GM23338 (cell line): ENCODE measurements at places on chromosomes 3 and 15. TPM values are rescaled to one million over a fixed set of nuclear protein-coding genes. Genes with fewer than 3 reads are reported as not detected.

DNA sequence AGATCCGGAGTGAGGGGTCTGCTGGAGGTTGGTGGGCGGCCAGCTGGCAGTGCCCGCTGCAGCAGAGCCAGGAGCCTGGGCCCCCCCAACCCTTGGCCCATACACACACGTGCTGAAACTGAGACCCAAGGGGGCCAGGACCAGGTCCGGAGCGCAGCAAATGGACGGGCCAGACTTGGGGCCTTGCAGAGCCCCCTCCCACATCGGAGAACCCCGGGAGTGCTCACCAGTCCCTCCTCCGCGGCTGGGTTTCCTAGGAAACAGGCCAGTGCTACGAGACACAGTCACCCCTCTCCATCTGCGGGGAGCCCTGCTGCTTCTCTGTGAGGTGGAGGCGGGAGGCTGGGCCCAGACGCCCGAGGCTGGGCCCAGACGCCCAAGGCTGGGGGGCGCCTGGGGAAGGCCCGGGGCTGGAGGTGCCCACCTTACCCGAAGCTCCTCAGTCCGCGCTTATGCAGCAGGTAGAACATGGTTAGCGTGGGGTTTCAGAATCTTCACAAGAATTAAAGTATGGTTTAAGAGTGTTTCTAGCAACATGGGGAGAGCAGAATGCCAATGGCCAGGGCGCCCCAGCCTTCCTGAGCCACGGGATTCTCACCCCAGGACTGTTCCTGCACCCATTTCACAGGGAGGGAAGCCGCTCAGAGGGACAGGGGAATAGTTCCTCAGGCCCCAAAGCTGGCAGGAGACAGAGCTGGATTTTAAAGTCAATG lies 135.0 kb upstream of the PRR20G start:
- DNase-seq = peak; percentile 32
- no peaks in the 10 kb centered on the region for H3K36me3 ChIP-seq
- no peak overlapping the region for H3K4me3 ChIP-seq

CPN2 gene
- total RNA-seq = 0.14 TPM in 1 of 2 replicates, not detected in the other

ZNF385D gene
- total RNA-seq = 2.4 and 2.7 TPM in 2 replicates

DNA sequence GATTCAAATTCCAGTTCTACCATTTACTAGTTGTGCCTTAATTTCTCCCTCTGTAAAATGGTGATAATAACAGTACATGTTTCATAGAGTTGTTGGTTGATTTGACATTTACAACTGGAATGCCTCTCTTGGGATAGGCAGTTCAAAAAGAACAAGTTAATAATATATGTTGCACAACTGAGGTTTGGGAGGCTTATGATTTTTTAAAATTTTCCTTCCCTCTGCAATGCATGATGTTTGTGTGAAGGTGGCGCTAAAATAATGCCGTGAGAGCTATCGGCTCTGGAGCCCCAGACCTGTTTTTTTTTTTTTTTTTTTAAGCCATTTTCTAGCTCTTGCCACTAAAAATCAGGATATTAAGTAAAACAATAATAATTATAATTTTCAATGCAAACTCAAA lies 18.6 kb downstream of the DNAJB11 start:
- DNase-seq = peak; percentile 62
- no peaks in the 10 kb centered on the region for H3K4me1 ChIP-seq
- H3K27ac ChIP-seq = no peak overlapping the region
- H3K36me3 ChIP-seq = peaks cover 2% of the 10 kb centered on the region

- no peak overlapping the region for H3K27ac ChIP-seq
- no peaks in the 10 kb centered on the region for H3K36me3 ChIP-seq
- H3K4me3 ChIP-seq = no peak overlapping the region
- H3K27me3 ChIP-seq = no peaks in the 10 kb centered on the region
- H3K4me1 ChIP-seq = no peaks in the 10 kb centered on the region
Measured at GRCh38 chr3:147191795-147192385, 214.5 kb downstream of the ZIC4 start.

DNA sequence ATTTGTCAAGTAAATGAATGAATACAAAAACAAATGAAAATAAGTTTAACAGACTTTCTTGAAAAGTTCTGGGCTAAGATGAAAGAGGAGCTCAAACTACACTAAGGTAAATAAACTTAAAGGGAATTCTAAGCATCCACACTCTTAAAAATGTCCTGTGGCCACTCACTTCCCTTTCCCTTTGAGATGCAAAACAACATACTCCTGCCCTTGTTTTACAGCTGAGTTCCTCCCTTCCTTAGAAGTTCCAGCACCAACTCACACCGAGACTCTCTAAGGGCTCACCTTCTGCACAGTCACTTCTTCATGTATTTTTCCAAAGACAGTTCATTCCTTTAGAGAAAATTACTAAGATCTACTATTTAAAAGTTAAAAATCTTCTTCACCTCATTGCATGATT lies 123.3 kb upstream of the CMC1 start:
- DNase-seq = peak; percentile 80
- no peaks in the 10 kb centered on the region for H3K36me3 ChIP-seq
- H3K27ac ChIP-seq = no peak overlapping the region
- H3K27me3 ChIP-seq = no peaks in the 10 kb centered on the region
- H3K4me1 ChIP-seq = peaks cover 23% of the 10 kb centered on the region
- H3K4me3 ChIP-seq = peak overlapping the region; percentile 14

SOX2 gene
- total RNA-seq = 211 and 228 TPM in 2 replicates

GRCh38 chr3:187551416-187551815 lies 118.8 kb downstream of the SST start:
- no peaks in the 10 kb centered on the region for H3K36me3 ChIP-seq
- H3K27ac ChIP-seq = no peak overlapping the region
- H3K4me1 ChIP-seq = no peaks in the 10 kb centered on the region
- no peak overlapping the region for H3K4me3 ChIP-seq
- no peak for DNase-seq

GRCh38 chr3:36679384-36680200 lies 84.8 kb downstream of the DCLK3 start:
- no peak overlapping the region for H3K4me3 ChIP-seq
- no peaks in the 10 kb centered on the region for H3K36me3 ChIP-seq
- H3K27ac ChIP-seq = no peak overlapping the region
- H3K27me3 ChIP-seq = no peaks in the 10 kb centered on the region

- no peaks in the 10 kb centered on the region for H3K27me3 ChIP-seq
- no peak overlapping the region for H3K27ac ChIP-seq
- H3K4me1 ChIP-seq = 0 out of 2 replicates have a peak, but pooled peaks cover 3% of the 10 kb centered on the region
- DNase-seq = no peak
- H3K4me3 ChIP-seq = no peak overlapping the region
Measured at GRCh38 chr3:33491721-33492120, 51.5 kb upstream of the UBP1 start.

SPTSSB gene
- total RNA-seq = 33.0 and 33.5 TPM in 2 replicates

DNA sequence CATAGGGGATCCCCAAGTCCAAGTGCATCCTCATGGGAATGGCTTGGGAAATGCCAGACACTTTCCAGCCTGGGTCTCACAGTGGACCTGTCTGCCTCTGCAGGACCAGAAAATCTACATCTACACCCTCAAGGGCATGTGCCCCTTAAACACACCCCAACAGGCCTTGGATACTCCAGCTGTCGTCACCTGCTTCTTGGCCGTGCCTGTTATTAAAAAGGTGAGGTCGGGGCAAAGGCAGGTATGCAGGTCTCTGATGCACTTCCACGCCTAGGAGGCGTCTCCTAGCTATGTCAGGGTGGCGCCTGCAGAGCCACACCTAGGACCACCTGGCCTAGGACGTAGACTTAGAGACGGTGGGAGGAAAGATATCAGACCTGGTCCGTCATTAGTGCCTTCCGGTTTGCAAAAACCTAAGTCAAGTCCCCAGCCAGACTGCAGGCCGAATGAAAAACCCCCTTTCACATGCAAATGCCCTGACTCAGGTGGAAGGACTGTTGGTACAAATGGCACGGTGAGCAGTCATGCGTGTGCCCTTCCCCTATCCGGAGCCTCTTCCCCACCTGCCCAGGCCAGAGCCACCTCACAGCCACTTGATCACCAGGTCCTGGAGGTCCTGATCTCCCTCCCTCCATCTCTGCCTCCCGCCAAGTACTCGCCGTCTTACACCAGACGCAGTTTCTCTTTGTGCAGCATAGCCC lies 143.5 kb downstream of the LRRK1 start:
- H3K27me3 ChIP-seq = no peaks in the 10 kb centered on the region
- H3K4me1 ChIP-seq = peaks cover 20% of the 10 kb centered on the region
- peak overlapping the region; percentile 69 for H3K27ac ChIP-seq
- DNase-seq = peak; percentile 54

- H3K27me3 ChIP-seq = no peaks in the 10 kb centered on the region
- H3K36me3 ChIP-seq = no peaks in the 10 kb centered on the region
- H3K4me3 ChIP-seq = no peak overlapping the region
Measured at GRCh38 chr3:143935678-143936077, 35.9 kb upstream of the DIPK2A start.

DNA sequence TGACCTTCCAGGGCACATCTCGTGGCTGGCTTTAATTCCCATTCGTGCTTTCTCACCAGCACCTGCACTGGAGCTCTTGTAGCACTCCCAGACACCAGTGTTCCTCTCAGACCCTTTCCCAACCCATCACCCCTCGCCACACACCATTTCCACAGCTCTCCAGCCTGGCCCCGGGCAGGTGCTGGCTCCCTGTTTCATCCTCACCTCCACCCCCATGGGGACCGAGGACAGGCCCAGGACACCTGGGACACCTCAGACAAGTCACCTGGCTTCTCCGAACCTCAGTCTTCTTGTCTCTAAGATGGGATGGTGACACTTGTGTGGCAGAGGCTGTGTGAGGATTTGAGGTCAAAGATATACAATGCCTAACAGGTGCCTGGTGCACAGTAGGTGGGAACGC lies 27.4 kb upstream of the GP9 start:
- H3K27me3 ChIP-seq = no peaks in the 10 kb centered on the region
- H3K36me3 ChIP-seq = no peaks in the 10 kb centered on the region
- no peaks in the 10 kb centered on the region for H3K4me1 ChIP-seq
- DNase-seq = no peak
- H3K27ac ChIP-seq = no peak overlapping the region

GRCh38 chr3:157982359-157982758 lies 123.9 kb downstream of the SHOX2 start:
- no peaks in the 10 kb centered on the region for H3K4me1 ChIP-seq
- H3K27me3 ChIP-seq = no peaks in the 10 kb centered on the region
- H3K36me3 ChIP-seq = no peaks in the 10 kb centered on the region
- no peak overlapping the region for H3K27ac ChIP-seq

C3orf20 gene
- not detected in 2 replicates for total RNA-seq

NUP210 gene
- total RNA-seq = 72.7 and 73.9 TPM in 2 replicates

DNA sequence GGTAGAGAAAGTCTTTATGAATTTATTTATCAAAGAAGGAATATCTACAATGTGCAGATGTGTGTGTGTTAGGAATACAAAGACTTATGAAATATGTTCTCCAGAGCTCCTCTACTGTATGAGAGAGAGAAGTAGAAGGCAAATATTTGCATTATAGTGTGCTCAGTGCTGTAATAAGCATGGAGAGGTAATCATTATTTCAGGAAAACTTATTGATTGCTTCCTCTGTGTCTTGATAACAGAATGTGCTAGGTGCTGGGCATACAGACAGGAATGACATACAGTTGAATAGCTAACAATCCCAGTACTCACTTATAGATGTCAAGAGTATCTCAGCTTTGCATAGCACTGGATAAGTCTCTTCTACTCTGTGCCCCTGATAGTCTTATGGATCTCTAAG lies 30.2 kb downstream of the ATG7 start:
- no peak overlapping the region for H3K4me3 ChIP-seq
- no peak overlapping the region for H3K27ac ChIP-seq
- no peak for DNase-seq
- H3K36me3 ChIP-seq = no peaks in the 10 kb centered on the region
- H3K4me1 ChIP-seq = no peaks in the 10 kb centered on the region
- H3K27me3 ChIP-seq = no peaks in the 10 kb centered on the region

GRCh38 chr3:56304069-56304468 lies 164.2 kb downstream of the ERC2 start:
- no peak for DNase-seq
- no peaks in the 10 kb centered on the region for H3K36me3 ChIP-seq
- H3K4me3 ChIP-seq = no peak overlapping the region

DNA sequence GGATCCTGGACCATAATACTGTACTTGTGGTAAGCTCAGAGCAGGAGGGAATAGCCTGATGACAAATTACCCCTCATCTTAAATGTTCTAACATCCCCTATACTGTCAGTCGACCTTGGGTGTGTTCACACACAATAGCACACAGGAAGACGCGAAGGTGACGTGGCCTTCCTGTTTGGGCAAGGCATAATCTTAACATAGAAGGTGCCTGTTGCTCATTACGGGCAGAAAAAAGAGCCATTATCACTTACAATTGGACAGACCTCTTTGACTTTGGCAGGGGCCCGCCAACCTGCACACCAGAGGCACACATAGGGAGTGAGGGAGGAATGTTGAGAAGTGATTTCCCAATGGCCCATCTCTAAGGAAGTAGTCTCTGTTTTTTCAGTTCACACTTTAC lies 144.2 kb downstream of the ANO10 start:
- peaks cover 27% of the 10 kb centered on the region for H3K4me1 ChIP-seq
- peaks cover 44% of the 10 kb centered on the region for H3K27me3 ChIP-seq
- no peak for DNase-seq
- H3K4me3 ChIP-seq = no peak overlapping the region
- H3K36me3 ChIP-seq = no peaks in the 10 kb centered on the region

DUT gene
- total RNA-seq = 82.5 and 98.2 TPM in 2 replicates

DNA sequence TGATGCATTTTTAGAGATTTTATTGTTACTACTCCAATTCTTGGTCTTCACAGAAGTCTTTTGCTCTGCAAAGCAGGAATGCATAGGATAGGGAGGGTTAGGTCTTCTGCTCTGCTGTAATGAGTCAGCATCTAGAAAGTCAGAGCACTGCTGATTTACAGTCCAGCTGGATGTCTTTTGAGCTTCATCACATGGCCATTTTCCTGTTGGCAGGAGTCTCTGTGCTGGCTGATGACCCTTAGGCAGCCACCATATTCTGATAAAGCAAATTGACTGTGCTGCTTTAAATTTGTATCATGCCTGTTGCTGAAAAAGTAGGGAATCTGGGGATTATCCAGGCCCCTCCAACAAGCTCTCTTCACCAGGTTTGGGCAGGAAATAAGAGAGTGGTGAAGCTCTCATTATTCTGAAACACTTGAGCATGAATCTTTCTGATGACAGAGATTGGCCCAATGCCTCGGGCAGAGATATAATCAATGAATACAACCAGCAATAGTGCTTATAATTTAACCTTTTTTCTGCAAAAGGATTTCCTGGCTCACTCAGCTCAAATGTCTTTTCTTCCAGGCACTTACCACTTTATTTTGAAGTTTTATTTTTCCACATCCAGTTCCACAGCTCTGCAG lies 9.7 kb upstream of the CRBN start:
- no peak for DNase-seq
- H3K27ac ChIP-seq = no peak overlapping the region
- H3K36me3 ChIP-seq = no peaks in the 10 kb centered on the region
- H3K27me3 ChIP-seq = no peaks in the 10 kb centered on the region

GRCh38 chr15:46386356-46386755 lies 751.5 kb downstream of the SQOR start:
- H3K36me3 ChIP-seq = no peaks in the 10 kb centered on the region
- no peak for DNase-seq
- H3K27me3 ChIP-seq = no peaks in the 10 kb centered on the region
- H3K4me1 ChIP-seq = no peaks in the 10 kb centered on the region

DNA sequence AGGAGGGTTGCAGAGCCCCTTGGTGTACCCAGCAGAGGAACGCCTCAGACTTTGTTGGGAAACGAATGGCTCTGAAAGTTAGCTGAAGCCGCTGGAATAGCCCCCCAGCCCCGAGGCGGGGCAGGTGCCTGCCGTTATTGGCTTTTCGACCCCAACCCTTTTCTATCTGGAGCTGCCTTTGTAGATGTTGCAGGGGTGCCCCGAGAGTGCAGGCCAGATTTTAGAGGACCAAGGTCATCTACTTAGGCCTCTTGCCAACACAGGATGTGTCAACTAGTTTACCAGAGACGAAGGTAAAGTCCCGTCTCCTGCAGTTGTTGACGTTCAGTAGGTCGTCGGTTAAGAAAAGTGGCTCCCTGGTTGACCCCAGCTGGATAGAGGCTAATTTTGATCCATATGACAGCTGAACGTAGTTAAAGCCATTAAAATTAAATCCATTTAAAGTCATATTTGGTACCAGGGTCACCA lies 579 bp upstream of the UBE3A start:
- H3K4me1 ChIP-seq = peaks cover 8% of the 10 kb centered on the region
- peak; percentile 27 for DNase-seq
- H3K27me3 ChIP-seq = no peaks in the 10 kb centered on the region
- no peaks in the 10 kb centered on the region for H3K36me3 ChIP-seq
- peak overlapping the region; percentile 99 for H3K27ac ChIP-seq
